Iris pigment epithelial cell (primary cell): ENCODE measurements at places on chromosomes 3 and 15.

GRCh38 chr3:45861043-45861719 lies 19.3 kb upstream of the LZTFL1 start:
- no peak for DNase-seq

GRCh38 chr3:8499181-8499611 lies 2.4 kb upstream of the LMCD1 start:
- DNase-seq: no peak

- no peak for DNase-seq
Observed at GRCh38 chr15:69793431-69793780, 304.3 kb downstream of the TLE3 start.

- no peak for DNase-seq
Observed at GRCh38 chr3:178706411-178706810, 170.2 kb downstream of the KCNMB2 start.

GRCh38 chr3:105661461-105661860 lies 207.4 kb downstream of the CBLB start:
- DNase-seq: no peak

DNA sequence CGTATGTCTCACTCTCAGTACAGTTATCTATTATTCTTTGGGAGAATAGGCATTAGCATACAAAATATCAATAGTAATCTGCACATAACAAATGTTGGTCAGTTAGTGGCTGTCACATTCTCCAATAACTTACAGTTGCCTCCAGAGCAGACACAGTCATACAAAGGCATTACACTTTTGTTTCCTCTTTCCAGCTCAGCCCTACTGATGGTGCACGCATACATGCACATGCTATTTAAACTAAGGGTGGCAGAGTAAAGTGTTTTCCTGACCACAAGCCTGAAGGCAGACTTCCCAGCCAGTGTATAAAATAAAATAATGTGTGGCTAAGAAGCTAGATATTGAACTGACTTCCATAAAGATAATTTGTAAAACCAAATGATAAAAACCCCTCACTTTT lies 47.6 kb downstream of the PHLDB2 start:
- DNase-seq: peak; percentile 62

GRCh38 chr15:42048821-42049200 lies 28.0 kb upstream of the PLA2G4E start:
- DNase-seq: no peak

DNA sequence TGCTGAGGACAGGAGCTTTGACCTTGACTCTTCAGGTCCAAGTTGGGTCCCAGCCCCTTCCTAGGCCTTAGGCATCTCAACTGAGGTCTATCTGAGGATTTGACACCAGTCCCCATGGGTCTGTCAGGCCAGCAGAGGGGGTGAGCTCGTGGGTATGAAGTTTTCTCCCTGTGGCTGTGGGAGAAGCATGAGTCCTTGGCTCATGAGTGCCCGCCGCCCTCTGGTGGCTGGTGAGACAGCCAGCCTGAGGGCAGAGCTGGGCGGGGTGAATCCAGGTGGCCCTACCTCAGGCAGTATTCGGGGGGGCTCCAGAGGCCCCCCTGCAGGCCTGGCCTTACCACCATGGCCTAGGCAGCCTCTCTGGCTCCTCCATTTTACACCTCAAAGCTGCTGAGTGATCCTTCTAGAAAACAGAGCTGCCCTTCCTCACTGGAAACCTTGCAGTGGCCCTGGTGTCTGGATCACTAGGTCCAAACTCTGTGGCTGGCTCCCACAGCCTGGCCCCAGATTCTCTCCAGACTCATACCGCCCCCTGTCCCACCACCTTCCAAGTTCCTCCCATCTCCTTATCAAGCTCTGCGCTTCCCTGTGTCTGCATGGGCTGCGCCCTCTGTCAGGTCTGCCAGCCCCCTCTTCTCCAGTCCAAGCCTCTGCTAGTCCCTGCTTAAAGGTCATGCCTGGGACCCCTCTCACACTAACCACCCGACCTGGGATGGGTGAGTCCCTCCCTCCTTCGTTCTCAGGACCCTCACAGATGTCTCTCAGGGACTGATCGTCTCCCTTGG lies 16.1 kb downstream of the SH2D7 start:
- DNase-seq: peak; percentile 82
